ENCODE measurements at places on chromosomes 12 and 14.

- DNase-seq: peak; percentile 6
Observed at GRCh38 chr14:35532783-35533356, 1.1 kb upstream of the INSM2 start.

- no peak for DNase-seq
Observed at GRCh38 chr14:104085032-104085888, at the start of gene ASPG. Gene ASPG, plus strand, starts transcription at chr14:104085700. Its CDS starts 71 bp downstream, at chr14:104085771.

DNA sequence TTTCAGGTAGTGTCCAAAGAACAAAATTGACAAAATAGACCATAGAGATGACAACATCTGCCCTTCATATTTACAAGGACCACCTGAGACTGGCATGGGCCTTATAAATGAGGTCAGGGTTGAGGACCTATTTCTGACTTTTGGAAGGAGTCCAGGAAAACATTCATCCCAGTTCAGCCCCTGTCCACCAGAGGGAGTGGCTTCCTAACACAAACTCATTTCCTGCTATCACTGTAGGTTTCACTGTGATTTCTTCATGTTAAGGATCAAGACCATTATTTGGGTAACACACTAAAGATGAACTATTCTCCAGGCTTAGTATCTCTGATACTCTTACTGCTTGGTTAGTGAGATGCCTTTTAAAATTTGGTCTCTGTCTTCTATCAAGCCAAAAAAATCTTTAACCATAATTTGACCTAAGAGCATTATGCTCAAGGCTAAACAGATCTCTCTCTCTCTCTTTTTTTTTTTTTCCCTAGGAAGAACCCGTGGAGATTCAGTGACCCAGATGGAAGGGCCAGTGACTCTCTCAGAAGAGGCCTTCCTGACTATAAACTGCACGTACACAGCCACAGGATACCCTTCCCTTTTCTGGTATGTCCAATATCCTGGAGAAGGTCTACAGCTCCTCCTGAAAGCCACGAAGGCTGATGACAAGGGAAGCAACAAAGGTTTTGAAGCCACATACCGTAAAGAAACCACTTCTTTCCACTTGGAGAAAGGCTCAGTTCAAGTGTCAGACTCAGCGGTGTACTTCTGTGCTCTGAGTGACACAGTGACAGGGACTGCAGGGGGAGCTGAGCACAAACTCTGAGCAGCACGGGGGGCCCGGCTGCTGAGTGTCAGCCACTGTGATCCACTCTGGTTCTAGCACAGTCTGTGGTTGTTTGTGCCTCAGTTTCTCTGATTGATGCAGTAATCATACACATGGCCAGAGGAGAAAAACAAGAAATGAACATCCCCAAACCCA lies 267.6 kb upstream of the OR4E1 start:
- peak; percentile 30 for DNase-seq

DNA sequence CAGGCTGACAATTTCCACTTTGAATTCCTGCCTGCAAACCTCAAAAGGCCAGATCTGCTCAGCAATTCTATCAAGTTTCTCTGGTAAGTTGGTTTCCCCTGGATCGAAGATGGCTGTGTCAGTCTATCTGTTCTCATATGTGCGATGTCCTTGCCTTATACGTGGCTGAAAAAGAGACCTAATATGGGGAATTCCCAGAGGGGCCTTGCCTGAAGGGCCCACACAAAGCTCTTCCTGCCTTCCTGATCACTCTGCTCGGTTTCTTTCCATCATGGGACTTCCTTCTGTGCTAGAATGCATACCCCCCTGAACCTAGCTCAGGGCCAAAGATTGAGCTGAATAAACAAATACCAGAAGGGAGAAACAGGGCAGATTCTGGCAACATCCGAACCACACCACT lies 13.2 kb downstream of the TCL1B start:
- no peak for DNase-seq

- peak; percentile 45 for DNase-seq
Observed at GRCh38 chr14:103561381-103562178, 877 bp downstream of the BAG5 start.

DNA sequence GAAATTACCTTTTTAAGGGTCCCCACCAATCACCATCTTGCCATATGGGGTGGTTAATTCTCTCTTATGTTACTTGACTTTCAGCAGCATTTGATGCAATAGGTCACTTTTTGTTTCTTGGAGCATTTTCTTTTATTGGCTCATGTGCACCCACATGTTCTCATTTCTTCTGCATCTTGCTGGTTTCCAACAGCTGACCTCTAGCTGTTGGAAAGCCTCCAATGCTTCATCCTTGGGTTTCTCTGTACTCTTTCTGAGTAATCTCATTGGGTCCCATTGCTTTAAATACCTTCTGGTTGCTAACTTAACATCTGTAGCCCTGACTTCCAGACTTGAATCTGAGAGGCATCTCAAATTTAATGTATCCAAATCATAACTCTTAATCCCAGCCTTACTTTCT lies 116.8 kb downstream of the CRADD start:
- no peak for DNase-seq

GRCh38 chr12:6369916-6370575 lies 5.3 kb downstream of the SCNN1A start:
- no peak for DNase-seq

- DNase-seq: no peak
Observed at GRCh38 chr14:70827347-70827746, 18.0 kb upstream of the MAP3K9 start.

GRCh38 chr12:11763760-11764520 lies 114.5 kb downstream of the ETV6 start:
- no peak for DNase-seq

DNA sequence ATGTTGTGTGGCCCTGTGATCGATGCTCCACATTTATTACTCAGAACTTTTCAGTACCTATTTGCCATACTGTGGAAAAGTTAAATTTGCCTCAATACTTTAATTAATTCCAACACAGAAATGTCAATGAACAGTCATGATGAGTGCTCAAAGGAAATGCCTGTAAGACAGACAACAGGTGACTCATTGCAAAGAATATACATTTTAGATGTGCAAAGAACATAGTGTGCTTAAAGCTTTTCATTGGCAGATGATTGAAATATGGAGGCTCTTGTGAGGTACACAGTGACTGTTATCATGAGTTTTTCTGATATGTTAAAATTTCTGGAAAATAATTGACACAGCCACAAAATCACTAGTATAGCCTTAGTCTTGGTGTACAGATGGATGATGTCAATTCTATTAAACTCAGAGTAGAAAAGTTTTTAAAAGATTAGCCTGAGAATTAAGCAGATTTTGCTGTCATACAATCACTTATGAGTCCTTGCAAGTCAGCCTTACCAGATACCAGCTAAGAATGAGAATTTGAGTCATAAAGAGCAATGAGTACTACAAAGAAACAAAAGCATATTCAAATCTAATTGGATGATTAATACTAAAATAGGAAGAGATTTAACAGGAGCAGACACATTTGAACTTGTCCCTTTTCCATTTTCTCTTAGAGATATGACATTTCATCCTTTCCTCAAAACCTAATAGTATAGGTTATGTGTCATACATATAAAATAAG lies 544.1 kb downstream of the KCNH5 start:
- DNase-seq: no peak

DNA sequence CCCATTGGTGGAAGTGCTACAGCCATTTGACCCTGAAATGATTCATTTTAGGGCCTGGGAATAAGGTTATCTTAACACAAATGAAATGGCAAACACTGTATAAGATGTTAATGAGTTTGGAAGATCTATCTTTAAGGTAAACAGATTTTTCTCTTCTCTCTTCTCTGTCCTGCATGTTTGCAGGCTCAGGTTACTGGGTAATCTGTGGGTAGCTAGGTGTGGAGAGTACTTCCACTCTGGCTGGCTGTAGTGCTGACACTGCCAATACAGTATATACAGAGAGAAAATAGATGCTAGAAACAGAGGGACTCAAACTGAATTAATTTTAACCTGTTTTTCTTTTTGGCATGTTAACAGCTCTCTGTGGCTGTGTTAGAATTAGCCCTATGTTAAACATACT lies 84.6 kb downstream of the SLC38A6 start:
- DNase-seq: no peak

DNA sequence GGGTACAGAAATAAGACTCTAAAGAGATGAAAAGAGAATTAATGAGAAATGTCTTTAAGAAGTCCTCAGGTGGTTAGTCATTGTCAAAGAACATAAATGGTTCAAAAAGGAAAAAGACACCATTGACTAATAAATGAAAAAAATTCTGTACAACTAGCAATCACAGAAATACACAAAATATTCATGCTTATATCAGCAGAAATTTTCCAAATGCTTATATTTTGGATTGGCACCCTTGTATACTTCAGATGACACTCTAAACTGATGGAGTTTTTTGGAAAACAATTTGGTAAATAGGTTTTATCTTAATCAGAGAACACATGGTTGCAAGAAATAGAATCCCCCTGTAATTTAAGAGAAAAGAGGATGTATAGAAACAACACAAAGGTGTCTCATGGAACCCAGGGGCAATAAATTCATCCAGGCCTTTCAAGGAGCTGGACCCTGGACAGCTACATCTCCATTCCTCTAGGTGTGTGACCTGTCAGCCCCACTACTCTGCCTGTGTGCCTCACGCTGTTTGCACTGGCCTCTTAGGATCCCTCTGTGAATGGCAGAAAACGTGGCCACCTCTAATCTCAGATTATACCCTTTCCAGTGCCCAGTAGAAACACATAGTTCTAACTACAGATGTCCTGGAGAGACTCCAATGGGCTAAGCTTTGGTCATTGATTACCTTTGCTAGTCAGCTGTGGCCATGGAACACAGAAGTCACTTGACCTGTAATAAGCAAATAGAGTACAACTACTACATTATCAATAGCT lies 110.2 kb downstream of the FGD4 start:
- DNase-seq: no peak

GRCh38 chr14:61187196-61187905 lies 93.8 kb downstream of the TMEM30B start:
- DNase-seq: no peak

DNA sequence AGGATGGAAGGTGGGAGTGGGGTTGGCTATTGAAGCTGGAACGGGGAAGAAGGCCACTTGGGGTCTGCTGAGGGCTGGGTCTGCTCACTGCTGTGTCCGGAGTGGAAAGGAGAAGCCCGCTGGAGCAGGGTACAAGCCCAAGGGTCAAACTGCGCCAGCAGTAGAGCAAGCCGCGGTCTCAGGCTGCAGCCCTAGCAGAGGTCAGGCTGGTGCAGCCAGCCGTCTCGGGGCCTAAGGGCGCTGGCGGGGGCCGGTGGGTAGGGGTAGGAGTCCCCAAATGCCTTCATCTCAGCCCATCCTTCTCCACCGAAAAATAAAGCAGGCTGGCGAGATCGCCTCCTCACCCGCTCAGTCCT lies 718 bp upstream of the JDP2 start:
- DNase-seq: no peak

DNA sequence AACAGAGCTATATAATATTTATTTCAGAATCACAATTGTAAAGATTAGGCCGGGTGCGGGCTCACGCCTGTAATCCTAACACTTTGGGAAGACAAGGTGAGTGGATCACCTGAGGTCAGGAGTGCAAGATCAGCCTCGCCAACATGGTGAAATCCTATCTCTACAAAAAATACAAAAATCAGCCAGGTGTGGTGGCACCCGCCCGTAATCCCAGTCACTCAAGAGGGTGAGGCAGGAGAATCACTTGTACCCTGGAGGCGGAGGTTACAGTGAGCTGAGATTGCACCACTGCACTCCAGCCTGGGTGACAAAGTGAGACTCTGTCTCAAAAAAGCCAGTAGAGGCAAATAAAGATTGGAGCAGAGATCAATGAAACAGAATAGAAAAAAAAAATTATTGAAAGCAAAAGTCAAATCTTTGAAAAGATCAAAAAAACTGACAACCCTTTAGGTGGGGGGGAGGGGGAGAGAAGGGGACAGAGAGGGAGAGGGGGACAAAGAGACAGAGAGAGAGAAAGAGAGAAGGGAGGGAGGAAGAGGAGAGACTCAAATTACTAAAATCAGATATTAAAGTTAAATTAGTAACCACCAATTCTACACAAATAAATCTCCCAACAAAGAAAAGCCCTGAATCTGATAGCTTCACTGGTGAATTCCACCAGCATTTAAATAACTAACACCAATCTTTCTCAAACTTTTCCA lies 52.4 kb upstream of the AP4S1 start:
- no peak for DNase-seq

DNA sequence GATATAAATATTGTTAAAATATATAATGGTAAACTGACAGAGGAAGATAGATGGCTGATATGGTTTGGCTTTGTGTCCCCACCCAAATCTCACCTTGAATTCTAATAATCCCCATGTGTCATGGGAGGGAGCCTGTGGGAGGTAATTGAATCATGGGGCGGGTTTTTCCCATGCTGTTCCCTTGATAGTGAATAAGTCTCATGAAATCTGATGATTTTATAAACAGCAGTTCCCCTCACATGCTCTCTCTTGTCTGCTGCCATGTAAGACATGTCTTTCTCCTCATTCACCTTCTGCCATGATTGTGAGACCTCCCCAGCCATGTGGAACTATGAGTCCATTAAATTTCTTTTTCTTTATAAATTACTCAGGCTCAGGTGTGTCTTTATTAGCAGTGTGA lies 46.3 kb downstream of the PTCSC3 start:
- no peak for DNase-seq

- DNase-seq: no peak
Observed at GRCh38 chr14:58969951-58970751, 218.3 kb upstream of the DAAM1 start.

DNA sequence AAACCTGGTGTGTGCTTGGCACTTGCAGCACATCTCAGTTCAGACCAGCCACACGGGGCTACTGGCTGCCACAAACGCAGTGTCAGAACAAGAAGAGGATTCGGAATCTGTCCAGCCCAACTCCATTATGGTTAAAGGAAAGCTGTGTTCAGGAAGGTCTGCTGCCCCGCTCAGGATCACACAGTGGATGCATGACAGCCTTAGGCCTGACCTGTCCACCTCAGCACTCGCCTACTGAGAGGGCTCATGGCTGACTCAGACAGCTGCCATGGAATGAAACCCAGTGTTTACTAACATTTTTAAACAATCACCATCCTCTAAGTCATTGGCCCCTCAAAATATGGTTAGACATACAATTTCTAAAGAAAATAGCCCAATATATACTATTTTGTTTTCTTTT lies 5.6 kb upstream of the NIN start:
- no peak for DNase-seq

DNA sequence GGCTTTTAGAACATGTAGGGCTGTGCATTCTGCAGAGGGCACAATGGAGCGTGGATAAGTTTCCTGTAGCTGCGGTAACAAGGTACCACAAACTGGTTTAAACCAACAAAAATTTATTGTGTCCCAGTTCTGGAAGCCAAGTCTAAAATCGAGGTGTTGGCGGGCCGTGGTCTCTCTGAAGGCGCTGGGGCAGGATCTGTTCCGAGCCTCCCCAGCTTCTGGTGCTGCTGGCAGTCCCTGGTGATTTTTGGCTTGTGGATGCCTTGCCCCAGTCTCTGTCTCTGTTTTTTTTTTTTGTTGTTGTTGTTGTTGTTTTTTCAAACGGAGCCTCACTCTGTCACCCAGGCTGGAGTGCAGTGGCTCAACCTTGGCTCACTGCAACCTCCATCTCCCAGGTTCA lies 77.5 kb downstream of the ACACB start:
- no peak for DNase-seq

DNA sequence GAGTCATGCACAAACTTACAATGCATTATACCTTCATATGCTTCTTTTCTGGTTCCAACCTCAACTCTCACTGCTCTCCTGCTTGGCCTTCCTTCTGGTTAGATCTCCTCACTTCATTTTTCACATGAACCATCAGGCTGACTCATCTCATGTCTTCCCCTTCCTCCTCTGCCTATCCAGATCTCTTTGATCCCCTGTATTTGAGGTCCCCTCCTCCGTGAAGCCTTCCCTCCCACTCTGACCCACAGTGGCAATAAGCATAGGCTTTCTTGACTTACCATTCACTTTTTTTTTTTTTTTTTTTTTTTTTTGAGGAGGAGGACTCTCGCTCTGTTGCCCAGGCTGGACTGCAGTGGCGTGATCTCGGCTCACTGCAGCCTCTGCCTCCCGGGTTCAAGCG lies 14.7 kb upstream of the ASIC1 start:
- no peak for DNase-seq
